Stimulated activated CD4-positive, alpha-beta T cell treated with anti-CD3 and anti-CD28 coated beads, Interleukin-1b, Interleukin-23, amount 100 ng/mL, for 1 hour (primary cell): ENCODE measurements at places on chromosomes 7 and 10.

- DNase-seq = no peak
Measured at GRCh38 chr10:132588301-132589013, 50.9 kb downstream of the INPP5A start.

- DNase-seq = peak; percentile 47
Measured at GRCh38 chr10:43396061-43396927, 12.7 kb downstream of the HNRNPF start.

DNA sequence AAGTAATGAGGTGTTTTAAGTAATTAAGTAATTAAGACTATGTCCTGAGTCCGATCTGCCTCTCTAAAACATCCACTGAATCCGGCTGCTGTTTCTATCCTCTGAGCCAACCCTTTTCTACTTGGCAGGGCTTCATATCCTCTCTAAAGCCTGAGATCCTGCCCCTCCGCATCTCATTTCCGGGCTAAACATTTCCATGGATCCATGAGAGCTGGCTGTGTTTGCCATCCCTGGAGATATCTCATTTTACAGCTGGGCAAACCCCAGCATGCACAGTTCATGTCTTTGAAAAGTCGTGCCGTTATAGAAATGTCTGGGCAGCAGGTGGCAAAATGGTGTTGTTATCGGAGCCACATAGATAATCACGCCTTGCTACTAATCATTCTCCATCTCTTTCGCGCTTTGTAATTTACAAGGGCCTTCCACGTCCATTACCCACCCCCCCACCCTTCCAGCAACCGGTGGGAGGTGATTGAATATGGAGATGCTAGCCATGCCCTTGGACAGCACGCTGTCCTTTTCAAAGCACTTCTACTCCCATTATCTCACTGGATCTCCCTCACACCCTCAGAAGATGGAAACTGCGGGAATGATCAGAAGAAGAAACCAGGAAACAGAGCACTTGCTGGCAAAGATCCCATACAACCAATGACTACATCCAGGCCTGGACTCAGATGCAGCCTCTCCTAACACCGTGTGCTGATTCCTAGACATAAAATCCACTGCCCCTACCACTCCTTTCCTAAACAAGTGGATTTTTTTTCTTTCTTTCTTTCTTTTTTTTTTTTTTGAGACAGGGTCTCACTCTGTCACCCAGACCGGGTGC, 1189.2 kb downstream of the TYW1 start:
- DNase-seq = no peak

GRCh38 chr7:27602766-27603165, 59.9 kb downstream of the HIBADH start:
- no peak for DNase-seq

DNA sequence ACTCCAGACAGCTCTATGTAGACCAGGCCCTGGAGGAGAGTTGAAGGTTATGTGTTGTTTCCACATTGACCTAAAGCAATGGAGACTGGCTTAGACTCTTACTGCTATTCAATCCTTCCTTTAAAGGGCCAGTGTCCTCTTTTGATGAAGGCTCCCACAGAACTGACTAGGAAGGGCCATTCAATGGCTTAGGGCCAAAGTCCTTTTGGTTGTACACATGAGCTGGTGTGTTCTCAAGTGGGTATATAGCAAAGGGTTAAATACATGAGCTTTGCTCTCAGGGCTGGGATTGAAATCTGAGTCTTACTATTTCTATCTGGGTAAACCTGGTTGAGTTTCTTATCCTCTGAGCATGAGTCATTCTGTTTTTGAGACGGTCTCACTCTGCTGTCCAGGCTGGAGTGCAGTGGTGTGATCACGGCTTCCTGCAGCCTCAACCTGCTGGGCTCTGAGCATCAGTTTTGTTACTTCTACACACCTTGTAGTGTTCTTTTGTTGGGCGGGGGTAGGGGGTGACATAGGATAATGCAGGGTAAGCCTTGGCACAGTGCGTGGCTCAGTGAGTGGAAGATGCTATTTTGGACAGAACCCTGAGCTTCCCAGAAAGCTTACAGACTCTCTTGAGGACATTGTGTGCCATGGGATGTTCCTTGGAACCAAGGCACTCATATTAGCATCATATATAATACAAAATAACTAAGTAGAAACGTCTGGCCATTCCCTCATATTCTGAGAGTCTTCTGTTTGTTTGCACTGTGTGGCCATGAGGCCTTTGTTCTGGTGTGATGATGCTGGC, 90.1 kb downstream of the ABCC2 start:
- no peak for DNase-seq

DNA sequence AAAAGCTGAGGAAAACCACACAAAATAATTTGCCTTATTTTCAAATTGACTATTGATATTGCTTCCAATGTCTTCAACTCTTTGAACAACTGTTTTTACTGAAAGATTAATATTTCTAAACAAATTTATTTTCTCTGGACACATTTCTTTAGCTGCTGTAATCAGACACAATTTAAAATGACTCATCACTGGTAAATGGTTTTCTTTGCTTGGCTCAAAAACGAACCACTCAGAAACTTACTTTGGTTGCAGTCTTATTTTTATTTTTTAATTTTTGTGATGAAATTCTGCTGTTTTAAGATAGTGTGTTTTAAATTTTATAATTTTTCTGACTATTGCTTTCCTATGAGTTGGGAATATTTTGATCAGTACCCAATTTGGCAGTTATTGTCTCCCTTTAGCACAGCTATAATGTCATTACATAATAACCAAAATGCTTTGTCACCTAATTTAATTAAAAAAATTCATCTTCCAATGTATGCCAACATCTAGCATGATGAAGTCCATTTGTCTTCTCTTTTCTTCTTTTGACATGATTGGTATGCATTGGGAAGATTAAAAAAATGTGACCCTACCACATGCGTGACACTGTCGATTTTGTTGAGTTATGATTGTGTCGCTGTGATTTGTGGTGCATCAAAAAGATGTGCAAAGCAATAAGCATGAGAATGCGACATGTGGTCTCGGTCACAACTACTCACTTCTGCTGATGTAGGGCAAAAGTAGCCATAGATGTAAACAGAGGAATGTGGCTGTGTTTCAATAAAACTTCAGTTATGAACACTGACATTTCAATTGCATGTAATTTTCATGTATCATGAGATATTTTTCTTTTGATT, 222.3 kb downstream of the SUGCT start:
- DNase-seq = no peak

- DNase-seq = no peak
Measured at GRCh38 chr10:104092749-104093148, 7.1 kb upstream of the COL17A1 start.

- DNase-seq = no peak
Measured at GRCh38 chr10:60425392-60426110, 35.9 kb upstream of the ANK3 start.

GRCh38 chr7:1710936-1711335, 40.9 kb downstream of the ELFN1 start:
- no peak for DNase-seq

DNA sequence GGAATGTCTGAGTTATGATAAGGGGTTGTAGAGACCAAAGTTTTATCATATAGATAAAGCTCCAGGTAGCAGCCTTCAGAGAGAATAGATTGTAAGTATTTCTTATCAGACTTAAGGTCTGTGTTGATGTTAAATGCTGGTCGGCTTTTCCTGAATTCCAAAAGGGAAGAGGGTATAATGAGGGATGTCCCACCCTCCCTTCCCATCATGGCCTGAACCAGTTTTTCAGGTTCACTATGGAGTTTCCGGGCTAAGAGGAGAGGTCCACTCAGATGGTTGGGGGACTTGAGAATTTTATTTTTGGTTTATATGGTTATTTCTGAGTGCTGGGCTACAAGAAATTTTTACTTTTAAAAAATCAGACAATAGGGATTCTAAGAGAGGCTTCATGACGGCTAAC, 45.2 kb downstream of the HERPUD2 start:
- no peak for DNase-seq

- DNase-seq = no peak
Measured at GRCh38 chr7:5528071-5528814, 104.6 kb upstream of the TNRC18 start.

DNA sequence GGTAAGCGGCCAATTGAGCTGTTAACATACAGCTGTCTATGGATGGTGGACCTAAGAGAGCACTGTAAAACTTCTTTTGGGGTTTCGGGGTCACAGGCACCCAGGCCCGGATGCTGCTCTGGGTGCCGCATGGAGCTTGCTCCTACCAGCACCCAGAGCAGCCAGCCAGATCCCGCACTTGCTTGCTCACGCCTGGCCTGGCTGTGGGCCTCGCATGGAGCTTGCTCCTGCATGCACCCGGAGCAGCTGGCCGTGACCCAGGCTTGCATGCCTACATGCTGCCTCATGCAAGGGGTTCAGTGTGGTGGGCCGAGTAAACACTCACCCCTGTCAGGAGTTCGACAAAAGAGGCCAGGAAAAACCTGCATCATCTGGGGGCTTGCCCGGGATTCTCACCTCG, 896.9 kb downstream of the SORCS1 start:
- DNase-seq = no peak

DNA sequence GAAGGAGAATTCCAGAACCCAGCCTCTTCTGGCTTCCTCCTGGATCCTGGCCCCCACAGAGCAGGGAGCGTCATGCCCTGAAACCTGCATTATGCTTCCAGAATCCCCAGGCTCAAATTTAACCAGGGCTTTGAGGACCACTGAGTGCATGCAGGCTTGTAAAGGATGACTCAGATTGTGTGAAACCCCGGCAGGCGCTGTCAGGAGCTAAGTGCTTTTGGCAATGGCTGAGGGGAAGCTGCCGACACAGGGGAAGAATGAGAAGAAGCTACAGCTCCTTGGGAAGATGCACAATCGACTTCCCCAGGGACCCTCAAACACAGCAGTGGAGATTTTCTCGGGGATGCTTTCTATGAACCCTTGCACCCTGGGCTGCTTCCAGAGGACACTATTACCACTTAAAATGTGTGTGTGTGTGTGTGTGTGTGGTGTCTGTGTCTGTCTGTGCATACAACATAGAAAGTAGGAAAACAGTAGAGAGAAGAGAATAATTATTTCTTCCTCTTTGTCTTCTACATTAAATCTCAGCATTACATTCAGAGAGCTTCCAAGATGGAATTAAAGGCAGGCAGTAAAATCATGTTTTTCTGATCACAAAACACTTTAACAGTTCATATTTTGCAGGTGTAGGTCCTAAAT, 183.5 kb upstream of the INHBA start:
- DNase-seq = no peak

GRCh38 chr7:57424515-57425238, 25.3 kb upstream of the ZNF716 start:
- no peak for DNase-seq

GRCh38 chr7:133044722-133045473, 37.0 kb downstream of the CHCHD3 start:
- DNase-seq = no peak

DNA sequence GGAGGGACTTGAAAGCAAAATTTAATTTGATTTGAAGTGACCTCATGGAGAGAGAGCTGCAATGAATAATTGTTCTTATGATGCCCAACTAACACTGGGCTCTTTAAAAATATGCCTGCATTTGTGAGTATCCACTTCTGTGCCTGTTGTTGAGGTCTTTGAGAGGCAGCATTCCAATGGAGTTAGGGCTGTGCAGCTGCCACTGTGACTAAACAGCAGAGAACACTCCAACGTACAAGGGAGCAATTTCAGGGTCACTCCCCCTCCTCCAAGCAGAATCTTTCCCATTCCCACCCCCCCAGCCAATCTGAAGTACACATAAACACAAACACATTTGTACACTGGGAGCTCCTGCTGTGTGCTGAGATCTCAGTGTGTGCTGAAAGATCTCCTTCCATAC, 28.0 kb upstream of the GSAP start:
- no peak for DNase-seq

DNA sequence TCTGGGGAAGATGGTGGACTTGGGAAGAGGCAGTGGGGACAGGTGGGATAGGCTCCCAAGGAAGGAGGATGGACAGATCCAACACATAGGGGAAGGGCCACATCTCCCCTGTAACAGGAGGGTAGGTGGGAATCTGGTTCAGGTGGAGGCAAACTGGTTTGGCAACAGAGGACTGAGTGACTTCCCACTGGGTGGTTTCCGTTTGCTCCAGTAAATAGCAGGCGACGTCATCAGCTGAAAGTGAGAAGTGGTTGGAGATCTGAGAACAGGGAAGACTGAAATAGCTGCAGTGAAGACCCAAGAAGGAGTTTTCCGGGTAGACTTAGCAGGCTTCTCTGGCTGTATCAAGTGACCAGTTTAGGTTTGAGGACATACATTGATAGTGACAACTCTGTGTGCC, 504.4 kb downstream of the GALNT17 start:
- DNase-seq = no peak

GRCh38 chr7:1986366-1987083, 246.2 kb downstream of the MAD1L1 start:
- DNase-seq = no peak

DNA sequence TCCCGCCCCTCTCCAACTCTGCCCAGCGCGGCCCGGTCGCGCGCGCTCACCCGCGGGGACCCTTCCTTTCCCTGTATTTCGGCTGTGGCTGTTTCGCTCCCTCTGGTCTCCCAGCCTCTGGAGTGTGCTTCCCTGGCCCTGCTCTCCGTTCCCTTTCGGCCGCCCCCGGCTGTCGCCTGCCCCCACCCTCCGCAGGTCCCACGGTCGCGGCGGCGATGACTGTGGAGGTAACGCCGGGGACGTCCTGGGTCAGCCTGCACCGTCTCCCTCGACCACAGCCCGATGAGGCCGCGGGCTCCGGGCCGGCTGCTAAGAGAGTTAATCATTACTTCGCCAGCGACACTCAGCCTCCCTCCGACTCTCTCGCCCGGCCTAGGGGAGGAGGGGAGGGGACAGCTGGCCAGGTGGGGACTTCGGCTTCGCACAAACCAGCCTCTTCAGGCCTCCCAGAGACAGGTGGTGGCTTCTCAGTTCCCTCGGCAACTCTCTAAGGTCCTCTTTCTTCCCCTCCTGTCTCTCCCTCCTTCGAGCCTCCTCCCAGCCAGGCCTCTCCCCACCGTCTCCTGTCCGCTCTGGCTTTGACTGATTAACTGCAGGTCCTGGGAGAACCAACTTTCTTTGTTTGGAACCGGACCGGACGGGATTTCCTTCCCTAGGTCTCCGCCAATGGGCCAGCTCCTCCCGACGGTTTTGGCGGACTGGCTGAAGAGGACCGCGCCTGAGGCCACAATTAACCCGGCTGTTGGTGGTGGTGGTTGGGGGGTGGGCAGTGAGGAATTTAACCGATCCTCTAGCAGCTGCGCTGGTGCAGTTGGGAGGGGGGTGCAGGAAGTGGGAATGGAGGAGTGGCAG, 5.6 kb upstream of the PAX2 start:
- DNase-seq = no peak

DNA sequence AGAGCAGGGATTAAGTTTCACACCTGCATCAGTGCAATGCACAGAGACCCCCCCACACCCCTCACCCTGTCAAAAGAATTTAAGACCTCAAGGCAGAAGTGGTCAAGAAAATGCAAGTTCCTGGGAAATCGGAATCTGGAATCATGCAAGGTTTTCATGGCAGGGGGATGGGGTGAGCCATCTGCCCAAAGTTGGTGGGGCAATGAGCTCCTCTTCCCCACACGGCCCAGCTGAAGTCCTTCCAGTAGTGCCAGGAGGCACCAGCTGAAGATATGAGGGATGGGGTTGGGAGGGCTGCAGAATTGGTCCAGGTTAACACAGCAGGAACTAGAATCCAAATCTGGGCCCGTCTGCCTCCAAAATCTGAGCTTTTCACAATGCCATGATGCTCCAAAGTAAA, 25.0 kb upstream of the TMEM273 start:
- DNase-seq = no peak

- no peak for DNase-seq
Measured at GRCh38 chr7:151817315-151817690, 59.6 kb downstream of the PRKAG2 start.

GRCh38 chr10:112471878-112472487, 25.0 kb downstream of the VTI1A start:
- no peak for DNase-seq
